ENCODE measurements at places on chromosomes 11 and 22.

- DNase-seq, result no peak
Measured at GRCh38 chr11:68012843-68013610, 2.9 kb downstream of the ALDH3B1 start.

- no peak for DNase-seq
Measured at GRCh38 chr11:66006891-66007176, 4.5 kb downstream of the BANF1 start.

DNA sequence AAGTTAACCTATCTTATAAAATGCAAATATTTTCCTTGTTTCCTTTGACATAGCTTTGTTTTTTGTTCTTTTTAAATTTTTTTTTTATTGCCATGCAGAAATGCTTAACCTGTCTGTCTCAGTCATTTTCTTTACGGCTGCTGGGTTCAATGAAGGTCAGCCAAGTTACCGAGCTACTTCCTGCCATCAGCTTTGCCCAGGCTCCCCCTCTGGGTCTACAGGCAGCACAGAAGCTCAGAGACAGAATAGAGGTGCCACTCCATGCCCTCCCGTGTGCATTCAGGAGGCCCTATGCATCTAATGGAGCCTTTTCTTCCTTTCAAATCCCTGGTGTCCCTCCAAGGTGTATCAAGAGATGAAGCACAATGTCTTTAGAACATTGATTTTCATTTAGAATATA is 411.0 kb upstream of the NARS2 start:
- no peak for DNase-seq

DNA sequence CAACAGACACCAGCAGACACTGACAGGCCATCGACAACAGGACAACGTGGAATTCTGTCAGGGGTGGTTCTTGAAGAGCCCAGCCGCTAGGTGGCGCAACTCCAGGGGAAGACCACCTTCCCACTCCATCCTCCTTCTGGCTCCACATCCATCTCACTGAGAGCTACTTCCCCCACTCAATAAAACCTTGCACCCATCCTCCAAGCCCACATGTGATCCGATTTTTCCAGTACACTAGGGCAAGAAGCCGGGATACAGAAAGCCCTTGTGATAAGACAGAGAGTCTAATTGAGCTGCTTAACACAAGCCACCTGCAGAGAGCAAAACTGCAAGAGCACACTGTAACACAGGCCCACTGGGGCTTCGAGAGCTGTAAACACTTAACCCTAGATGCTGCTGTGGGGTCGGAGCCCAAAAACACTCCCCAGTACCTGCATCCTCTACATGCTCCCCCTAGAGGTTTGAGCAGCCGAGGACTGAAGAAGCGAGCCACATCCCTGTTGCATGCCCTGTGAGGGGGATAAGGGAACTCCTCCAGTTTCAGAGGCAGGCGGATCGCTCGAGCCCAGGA is 11.5 kb upstream of the RAB39A start:
- DNase-seq, result peak; percentile 48

DNA sequence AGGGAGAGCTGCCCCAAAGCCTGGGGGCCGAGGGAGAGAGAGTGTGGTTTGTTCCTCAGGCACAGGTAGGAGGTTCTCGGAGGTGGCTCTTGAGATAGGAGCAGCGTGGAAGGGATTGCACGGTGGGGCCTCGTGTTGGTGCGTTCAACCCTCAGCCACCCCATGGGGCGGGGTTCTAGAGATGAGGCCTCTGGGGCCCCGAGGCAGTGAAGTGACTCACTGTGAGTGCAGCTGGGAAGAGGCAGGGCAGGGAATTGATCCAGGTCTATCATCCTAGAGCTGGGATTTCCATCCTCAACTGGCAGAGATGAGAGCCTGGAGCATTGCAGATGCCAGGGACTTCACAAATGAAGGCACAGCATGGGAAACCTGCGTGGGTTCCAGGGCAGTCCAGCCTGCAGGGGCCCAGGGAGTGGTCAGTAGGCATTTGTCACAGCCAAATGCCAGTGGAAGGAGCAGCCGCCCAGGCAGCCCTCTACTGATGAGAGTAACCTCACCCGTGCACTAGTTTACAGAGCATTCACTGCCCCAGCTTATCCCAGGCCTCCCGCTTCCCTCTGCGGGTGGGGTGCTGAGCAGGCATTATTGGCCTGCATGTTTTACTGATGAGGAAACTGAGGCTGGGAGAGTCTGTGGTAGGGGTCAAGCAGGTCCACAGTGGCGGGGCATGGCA is 5.1 kb upstream of the SMARCB1 start:
- no peak for DNase-seq

DNA sequence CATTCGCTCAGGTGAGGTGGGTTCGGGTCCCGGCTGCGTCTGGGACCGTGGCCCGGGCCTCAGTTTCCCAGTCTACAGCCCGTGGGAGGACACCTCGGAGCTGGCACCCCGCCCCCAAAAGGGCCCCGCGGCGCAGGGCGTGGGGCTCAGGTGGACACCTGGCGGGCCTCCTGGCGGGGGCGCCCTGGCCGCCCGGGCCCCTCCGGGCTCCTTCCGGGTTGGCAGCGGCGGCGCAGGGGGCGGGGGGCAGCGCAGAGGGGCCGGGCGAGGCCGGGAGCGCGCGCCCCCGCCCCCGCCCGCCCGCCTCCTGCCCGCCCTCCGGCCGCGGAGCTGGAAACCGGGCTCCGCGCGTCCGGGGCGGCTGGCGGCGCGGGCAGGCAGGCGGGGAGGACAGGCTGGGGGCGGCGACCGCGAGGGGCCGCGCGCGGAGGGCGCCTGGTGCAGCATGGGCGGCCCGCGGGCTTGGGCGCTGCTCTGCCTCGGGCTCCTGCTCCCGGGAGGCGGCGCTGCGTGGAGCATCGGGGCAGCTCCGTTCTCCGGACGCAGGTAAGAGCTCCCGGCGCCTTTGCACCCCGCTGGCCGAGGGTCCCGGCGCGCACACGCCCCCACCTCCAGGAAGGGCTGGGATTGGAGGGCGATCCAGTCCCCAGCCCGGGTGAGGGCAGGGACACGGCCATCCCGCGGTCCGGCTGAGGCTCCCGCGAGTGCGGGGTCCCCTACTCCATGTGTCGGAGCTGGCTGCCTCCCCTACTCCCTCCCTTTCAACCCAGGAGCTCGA is at the start of gene EMID1:
EMID1 (plus strand) TSS at position 303 of the 778 bp plus-strand sequence; CDS start at position 446, 143 bp downstream.
- DNase-seq, result peak; percentile 32

DNA sequence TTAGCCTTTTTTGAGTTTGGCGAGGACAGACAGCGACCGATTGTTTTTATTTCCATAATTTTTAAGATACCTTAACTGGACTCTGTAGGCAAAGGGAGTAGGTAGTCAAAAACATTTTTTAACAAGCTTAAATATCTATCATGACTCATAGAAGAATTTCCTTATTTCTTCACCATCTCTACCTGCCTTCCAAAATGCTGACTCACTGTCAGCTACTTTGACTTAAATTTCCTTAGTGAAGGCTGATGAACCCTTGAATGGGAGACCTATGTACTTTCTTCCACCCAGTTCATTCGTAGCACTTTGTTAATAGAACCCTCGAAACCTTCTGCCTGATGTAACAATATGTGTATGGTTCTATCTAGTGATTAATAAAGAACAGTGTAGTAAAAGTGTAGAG is 1.1 kb upstream of the MTMR2 start:
- DNase-seq, result peak; percentile 23

- DNase-seq, result no peak
Measured at GRCh38 chr11:100484948-100485347, 202.1 kb upstream of the ARHGAP42 start.

GRCh38 chr11:131579932-131580387 is 209.5 kb downstream of the NTM start:
- no peak for DNase-seq

DNA sequence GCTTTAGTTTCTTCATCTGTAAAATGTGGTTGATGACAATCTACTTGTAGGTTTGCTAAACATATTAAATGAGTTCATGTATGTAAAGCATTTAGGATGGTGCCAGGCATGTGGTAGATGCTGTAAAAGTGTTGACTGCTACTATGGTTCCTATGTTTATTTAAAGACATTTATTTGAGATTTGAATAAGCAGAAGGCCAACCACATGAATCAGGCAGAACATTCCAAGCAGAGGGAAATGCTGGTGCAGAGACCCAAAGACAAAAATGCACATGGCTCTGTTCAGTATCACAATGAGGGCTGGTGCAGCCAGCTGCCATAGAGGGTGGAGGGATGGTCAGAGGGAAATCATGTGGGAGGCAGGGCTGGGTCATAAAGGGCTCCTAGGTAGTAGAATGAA is 156.2 kb upstream of the PDGFD start:
- no peak for DNase-seq

DNA sequence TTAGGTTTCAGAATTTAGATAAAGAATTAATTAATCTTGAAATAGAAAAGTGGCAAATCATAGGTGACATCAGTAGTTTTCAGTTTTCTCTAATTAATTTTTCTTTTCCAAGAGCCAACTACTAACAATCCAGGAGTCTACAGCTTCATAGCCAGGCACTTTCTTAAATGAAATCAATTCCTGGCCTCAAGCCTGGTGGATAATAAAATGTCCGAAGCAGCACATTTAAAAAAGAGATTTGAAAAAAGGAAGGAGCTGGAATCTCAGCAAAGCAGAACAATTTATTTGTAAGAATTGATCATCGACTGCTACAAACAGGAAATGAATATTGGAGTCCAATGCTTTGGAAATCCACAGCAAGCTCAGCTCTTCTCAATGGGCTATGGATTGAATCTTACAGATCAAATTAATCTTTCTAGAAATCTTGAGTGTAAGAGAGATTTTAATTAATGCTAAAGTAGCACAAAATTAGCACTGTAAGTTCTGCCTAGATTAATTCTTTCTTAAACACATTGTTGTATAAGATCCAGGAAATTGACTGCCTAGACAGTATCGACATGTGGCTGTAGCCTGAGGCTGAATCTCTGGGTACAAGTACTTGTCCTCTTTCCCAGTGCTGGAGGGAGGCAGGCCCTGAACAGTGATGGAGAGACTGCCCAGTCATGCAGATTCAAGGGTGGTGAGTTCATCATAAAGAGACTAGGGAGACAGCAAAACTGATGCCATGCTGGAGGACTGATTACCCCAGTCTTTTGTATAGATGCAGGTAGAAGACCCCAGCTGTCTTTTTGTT is 167.8 kb upstream of the POU2AF2 start:
- no peak for DNase-seq

- DNase-seq, result peak; percentile 67
Measured at GRCh38 chr11:67640021-67640757, 626 bp upstream of the TBX10 start.

DNA sequence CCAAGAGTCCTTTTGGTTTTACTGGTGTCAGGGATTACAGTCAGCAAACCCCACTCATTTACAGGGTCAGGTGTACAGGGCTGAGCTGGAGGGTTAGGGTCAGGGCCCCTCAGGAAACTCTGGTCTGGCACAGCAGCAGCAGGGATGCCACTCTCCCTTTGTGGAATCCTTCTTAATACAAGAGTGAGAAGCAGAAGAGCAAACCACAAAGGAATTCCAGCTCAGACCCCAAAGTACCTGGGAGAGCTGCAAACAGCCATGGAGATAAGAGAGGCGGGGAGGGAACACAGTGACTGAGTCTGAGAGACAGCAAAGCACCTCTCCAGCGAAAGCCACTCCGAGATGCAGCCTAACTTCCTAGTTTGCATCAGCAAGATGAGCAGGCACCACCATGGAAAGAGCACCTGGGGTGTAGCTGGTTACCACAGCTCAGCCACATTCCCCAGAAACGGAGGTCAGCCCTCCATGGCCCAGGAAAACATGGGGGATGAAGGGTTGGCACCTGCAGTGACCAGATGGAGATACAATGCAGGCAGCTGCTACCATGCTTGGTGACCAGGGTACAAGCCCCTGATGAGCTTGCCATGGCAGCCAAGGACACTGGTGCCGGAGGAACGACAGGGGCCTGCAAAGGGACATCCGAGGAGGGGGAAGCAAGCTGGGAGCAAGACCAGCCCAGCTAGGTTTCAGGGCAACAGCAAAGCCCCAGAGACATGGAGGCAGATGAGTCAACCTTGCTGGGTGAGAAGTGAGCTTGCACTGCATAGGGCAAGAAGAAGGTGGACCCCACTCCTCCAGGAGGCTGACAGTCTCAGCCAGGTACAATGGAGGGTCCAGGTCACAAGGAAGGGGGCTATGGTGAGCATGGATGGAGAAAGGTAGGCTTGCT is 3.9 kb downstream of the BET1L start:
- DNase-seq, result no peak

- no peak for DNase-seq
Measured at GRCh38 chr11:70078095-70078780, at the start of gene ANO1. ANO1 (plus strand) TSS chr11:70078317; CDS start chr11:70078607, 290 bp downstream.

GRCh38 chr11:567629-568292 is 7.0 kb downstream of the RASSF7 start:
- no peak for DNase-seq

DNA sequence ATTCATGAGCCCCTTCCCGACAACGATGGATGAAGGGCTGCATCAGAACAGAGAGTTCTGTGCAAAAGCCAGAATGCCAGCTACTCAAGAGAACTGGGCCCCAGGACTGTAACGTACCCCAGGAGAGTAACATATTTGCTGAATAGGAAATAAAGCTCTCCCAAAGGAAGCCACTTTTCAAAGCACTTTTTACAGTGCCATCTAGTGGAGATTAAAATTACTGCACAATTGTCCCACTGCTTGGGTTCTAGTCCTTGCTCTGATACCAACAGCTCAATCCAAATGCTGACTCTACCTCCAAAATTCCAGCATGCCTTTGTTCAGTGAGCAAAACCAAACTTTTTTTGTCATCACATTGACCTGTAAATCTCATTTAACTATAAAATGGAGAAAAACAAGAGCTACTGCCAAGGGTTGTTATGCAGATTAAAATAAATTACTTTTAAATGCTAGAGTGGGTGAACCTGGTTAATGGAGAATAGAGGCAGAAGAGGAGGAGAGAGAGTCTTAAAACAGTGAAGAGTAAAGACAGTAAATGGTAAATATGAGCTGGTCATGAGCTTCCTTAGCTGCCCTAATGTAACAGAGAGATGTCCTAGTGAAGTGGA is 87.6 kb upstream of the FSHB start:
- peak; percentile 55 for DNase-seq

DNA sequence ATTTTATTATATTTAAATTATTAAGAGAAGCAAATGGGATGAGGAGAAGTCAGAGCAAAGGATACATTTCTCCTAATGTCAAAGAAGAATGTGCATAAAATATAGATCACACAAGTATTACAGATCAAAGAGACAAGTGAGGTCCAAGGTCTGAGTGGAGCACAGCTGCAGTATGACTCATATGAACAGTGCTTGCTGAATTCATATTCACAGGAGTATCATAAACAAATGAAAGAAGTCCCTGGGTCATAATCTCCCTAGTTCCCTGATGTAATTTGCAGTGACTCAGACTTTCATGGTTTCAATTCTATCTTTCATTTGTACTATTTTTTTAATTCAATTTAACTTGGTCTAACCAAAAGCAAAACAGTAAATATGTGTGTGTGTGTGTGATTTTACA is 499.0 kb upstream of the CCDC179 start:
- no peak for DNase-seq

- peak; percentile 49 for DNase-seq
Measured at GRCh38 chr22:36467946-36468345, 13.5 kb downstream of the TXN2 start.

GRCh38 chr22:41383085-41383484 is 1.3 kb downstream of the TEF start:
- no peak for DNase-seq

GRCh38 chr22:35559354-35560005 is 18.8 kb downstream of the RASD2 start:
- DNase-seq, result no peak

GRCh38 chr11:127412234-127412633 is 411.7 kb upstream of the KIRREL3 start:
- DNase-seq, result no peak

- no peak for DNase-seq
Measured at GRCh38 chr11:119772641-119773415, 43.8 kb upstream of the NECTIN1 start.

All from activated CD4-positive, alpha-beta T cell treated with anti-CD3 and anti-CD28 coated beads, Interleukin-10, Interleukin-2, amounts not matched to agents 100 ng/mL and 50 ng/mL, durations not matched to agents 16 hours and 8 hours (primary cell).